Mammary microvascular endothelial cell (primary cell): ENCODE measurements at places on chromosomes 7 and 10. TPM values are rescaled to one million over a fixed set of nuclear protein-coding genes. Genes with fewer than 3 reads are reported as not detected.

The KCNH2 gene
- not detected in 2 replicates for total RNA-seq

The PTER gene
- total RNA-seq, result 8.4 and 10.0 TPM in 2 replicates

The TAS2R4 gene
- not detected in 2 replicates for total RNA-seq

The EN2 gene
- total RNA-seq, result not detected in 2 replicates

The HYAL4 gene
- total RNA-seq, result 0.49 TPM in 1 of 2 replicates, not detected in the other

The MINDY3 gene
- total RNA-seq, result 23.1 and 24.0 TPM in 2 replicates

The ABCC2 gene
- total RNA-seq, result 0.07 and 0.49 TPM in 2 replicates

The NODAL gene
- total RNA-seq, result not detected in 2 replicates

The PTF1A gene
- not detected in 2 replicates for total RNA-seq

The PTPRE gene
- total RNA-seq, result 37.0 and 38.5 TPM in 2 replicates

The PRKCQ gene
- 0.05 and 0.07 TPM in 2 replicates for total RNA-seq

The BLVRA gene
- 58.6 and 60.5 TPM in 2 replicates for total RNA-seq

The VWC2 gene
- total RNA-seq, result not detected in 2 replicates

The ZRANB1 gene
- 10.0 and 11.3 TPM in 2 replicates for total RNA-seq

The GATA3 gene
- total RNA-seq, result under 0.01 and 0.39 TPM in 2 replicates

The MCM10 gene
- 12.2 and 13.5 TPM in 2 replicates for total RNA-seq

The FOXI2 gene
- not detected in 2 replicates for total RNA-seq

The MAGI2 gene
- total RNA-seq, result 0.84 and 1.5 TPM in 2 replicates

The SCART1 gene
- under 0.01 and 0.25 TPM in 2 replicates for total RNA-seq

The MALRD1 gene
- total RNA-seq, result not detected in 2 replicates

The IGF2BP3 gene
- total RNA-seq, result 100 and 125 TPM in 2 replicates

The EPC1 gene
- 12.1 and 17.0 TPM in 2 replicates for total RNA-seq

The VSTM2A gene
- total RNA-seq, result not detected in 2 replicates

The CLDN4 gene
- total RNA-seq, result 0.10 and 0.27 TPM in 2 replicates

The ASB13 gene
- 10.5 and 16.9 TPM in 2 replicates for total RNA-seq

The OR9A4 gene
- not detected in 2 replicates for total RNA-seq

The AKR1C4 gene
- not detected in 2 replicates for total RNA-seq

The CUTC gene
- total RNA-seq, result 15.8 and 19.1 TPM in 2 replicates

The OR6B1 gene
- total RNA-seq, result not detected in 2 replicates

The AASS gene
- total RNA-seq, result 10.3 and 11.2 TPM in 2 replicates

The ARHGEF5 gene
- 0.53 and 0.54 TPM in 2 replicates for total RNA-seq

The THSD7A gene
- 2.8 and 4.0 TPM in 2 replicates for total RNA-seq

The EBLN1 gene
- not detected in 2 replicates for total RNA-seq

The KNDC1 gene
- 0.13 TPM in 1 of 2 replicates, not detected in the other for total RNA-seq

The ATOH7 gene
- total RNA-seq, result not detected in 2 replicates

The AKR1C3 gene
- total RNA-seq, result 22.2 and 25.6 TPM in 2 replicates
